Activated CD4-positive, alpha-beta T cell treated with anti-CD3 and anti-CD28 coated beads, Interleukin-2, amount 50 U/mL, for 24 hours (primary cell): ENCODE measurements at places on chromosomes 4 and X.

GRCh38 chr4:7394681-7395451 is 39.9 kb downstream of the PSAPL1 start:
- DNase-seq = no peak

GRCh38 chr4:73998040-73999011 is at the start of gene CXCL5:
CXCL5 (minus strand) TSS chr4:73998677; CDS start chr4:73998581, 96 bp downstream.
- DNase-seq = no peak

GRCh38 chr4:2364654-2365053 is 53.8 kb downstream of the ZFYVE28 start:
- DNase-seq = peak; percentile 36

- no peak for DNase-seq
Measured at GRCh38 chr4:85514117-85514516, 39.2 kb downstream of the ARHGAP24 start.

DNA sequence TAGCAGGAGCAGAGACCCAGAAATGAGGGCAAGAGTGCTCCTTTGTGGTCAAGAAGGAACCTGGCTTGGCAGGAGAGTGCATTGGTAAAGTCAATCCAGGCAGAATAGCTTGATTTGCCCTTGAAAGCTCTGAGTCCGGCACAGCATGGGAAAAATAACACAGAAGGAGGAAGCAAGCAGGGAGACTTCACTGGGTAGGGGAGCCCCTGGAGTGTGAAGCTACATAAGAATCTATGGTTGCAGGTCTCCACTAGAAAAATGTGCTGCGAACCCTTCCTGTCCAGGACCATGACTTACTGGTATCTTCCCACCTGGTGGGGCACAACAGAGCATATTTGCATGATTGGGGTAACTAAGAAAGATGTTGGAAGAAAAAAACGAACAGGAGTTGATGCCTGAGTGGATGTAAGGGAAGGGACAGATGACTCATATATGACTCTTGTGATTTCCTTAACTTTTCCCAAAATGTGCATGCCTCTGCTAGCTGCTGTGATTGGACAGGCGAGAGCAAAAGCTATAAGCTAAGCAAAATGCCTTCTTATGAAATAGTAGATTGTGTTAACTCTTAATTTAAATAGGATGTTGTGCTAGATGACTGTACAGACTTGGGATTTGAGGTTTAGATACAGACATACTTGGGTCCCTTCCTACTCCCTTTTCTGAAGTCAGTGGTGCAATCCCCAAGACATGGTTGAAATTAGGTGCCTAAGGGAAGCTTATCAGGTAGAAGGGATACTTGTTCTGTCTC is 3.3 kb downstream of the IL13RA1 start:
- no peak for DNase-seq

DNA sequence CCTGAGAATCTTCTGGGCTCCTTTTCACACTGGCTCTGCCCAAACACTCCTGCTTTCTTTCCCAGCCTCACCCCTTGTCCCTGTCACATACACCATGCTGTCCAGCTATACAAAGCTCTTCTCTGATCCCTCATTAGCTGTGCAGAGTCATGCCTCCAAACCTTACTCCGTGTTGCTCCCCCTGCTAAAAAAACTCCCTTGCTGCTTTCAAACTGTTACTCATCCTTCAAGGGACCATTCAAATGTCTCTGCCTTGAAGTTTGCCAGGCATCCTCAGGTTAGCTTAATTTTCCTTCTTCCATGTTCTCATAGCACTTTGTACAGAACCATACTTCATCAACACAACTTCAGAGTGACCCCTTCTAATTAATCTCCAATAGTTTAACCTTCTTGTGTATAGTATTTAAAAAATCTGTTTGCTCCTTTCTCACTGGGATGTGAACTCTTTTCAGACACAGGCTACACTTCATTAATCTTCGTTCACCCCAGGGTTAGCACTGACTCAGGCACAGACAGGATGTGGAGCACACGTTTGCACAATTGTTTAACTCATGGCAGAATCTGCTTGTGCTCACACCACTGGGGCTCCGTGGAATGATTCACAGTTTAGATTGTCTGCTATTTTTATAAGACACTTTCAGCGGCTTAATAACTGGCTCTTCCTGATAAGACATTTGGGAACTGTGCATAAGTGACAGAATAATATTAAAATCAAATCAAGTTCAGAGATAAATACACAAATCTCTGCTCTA is 21.4 kb upstream of the SEL1L3 start:
- no peak for DNase-seq

DNA sequence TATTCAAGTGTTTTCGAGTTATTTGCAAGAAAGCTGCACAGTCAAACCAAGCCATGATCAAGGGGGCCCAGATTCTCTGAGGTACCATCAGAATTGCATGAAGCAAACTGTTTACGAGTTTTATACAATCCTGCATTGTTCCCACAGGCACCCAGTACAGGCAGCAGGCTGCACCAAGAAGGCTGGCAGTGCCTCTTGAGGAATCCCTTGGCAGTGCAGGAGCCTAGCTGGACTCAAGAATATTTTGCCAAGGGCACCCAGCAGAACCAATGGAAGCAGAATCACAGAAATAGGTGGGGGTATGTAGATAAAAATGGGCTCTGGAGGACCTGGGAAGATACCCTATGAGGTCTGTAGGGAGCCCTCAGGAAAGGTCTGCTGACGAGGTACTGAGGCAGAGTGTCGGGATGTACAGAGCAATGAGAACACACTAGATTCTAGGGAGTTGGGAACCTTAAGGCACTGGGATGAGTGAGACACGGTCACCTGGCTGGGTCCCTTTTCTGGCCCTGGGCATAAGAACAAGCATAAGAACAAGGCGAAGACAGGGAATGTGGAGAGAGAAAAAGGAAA is 2.5 kb upstream of the PLP1 start:
- DNase-seq = no peak

GRCh38 chr4:148827781-148828180 is 385.6 kb upstream of the NR3C2 start:
- no peak for DNase-seq

- DNase-seq = no peak
Measured at GRCh38 chrX:69088171-69088938, 76.9 kb downstream of the PJA1 start.

- no peak for DNase-seq
Measured at GRCh38 chr4:166277401-166277800, 404.4 kb downstream of the TLL1 start.

DNA sequence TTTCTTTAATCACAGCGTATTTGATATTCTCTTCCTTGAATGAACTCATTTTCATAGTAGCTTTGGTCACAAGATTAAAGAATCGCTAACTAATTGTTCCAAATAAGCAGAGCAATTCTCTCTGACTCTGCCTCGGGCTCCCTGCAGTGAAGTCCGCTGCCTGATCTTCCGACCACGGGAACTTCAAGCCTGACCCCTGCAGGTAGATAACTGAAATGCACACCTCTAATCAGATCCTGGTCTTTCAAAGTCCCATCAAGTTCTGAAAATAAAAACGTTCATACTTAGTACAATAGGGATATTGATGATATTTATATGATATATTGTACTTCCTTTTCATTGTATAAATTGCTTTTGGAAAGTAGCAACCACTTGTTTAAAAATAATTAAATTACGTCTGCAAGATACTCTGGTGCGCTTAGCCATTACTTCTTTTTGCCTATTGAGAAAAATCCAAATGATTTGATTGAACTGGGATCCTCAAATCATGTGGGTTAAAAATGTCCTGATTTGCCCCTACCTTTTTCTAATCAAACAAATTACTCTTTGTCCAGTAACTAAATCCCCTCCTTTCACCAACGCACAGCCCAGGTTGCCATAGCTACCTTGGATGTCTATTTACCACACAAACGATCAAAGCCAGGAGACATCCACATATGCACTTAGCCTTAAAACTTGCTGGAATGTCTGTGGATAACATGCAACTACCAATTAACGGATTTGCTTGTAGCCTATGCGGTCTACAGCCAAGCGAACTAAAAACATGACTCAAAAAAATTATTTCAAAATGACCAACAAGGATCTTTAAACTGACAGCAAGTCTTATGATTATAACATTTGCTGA is 4.2 kb downstream of the MID1 start:
- no peak for DNase-seq

DNA sequence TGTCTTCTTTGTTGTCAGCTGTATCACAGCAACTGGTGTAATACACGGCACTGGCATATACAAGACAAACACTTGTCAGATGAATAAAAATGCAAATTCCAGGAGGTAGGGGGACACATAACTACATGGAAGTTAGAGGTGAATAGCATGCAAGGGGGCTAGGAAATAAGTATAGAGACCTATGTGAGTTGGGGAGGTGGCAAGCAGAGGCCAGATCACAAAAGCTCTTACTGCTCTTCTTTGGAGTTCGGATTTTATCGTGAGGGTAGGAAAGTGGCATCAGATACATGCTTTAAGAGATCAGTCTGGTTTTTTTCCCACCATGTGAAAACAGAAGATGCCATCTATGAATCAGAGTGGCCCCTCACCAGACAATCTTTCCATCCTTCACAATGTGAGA is 2.8 kb upstream of the SRP72 start:
- DNase-seq = no peak

DNA sequence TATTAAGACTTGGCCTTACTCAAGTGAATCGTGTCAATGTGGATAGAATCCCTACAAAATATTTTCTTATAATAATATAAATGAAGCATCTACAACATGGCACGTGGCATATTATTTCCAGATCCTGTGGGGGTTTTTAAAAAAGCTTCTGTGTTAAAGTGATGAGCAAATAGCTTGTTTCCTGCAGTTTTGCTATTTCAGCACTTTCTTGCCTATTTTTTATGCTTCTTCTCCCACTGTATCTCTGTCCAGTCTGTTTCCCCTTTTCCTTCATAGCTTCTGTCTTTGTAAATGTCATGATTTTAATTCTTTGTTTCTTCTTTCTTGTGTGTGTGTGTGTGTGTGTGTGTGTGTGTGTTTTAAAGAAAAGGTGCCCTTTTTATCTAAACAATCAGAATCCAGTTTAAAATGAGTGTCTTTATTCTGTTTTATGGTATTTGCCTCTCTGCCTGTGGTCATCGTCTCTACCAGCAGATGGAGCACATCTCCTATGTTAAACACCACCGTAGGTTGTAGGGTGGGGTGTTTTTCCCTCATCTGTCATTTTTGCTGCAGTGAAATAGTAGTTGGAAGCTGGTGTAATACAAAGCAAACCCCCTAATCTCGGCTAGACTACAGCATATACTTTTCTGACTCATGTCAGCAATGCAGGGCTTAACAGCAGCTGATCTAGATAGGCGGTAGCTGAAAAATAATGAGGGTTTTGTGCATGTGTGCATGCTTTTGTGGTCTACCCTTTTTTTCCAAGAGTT is 33.1 kb downstream of the FTHL17 start:
- DNase-seq = no peak

- DNase-seq = no peak
Measured at GRCh38 chr4:122980860-122981259, 58.5 kb upstream of the NUDT6 start.

DNA sequence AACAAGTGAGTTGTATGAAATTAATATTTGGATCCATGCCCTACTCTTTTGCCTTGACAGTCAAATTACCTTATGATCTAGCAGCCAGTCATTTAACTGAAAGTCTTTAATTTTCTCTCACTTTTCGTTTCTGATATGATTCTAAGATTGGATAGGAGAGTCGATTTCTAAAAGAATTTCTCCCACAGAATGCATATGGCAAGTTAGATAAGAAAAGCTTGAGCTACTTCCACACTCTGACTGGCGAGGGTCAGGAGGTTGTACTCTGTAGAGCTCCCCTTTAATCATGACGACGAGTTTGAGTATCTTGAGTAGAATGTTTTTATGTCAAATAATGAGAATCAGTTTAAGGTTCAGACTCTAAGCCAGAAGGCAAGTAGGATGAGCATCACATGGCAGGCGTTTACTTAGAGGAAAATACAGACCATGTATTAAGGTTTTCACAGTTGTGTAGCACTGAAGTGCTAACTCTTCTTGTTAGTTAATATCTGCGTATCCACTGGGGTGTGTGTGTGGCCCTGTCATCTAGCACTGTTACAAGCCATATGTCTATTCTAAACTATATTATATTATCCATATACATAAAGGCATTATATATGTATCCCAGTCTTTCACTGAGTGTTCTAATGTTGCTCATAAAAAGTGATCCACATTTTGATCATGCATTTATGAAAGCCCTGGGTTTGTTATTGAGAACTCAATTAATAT is 37.8 kb downstream of the LRP2BP start:
- DNase-seq = no peak

- DNase-seq = peak; percentile 63
Measured at GRCh38 chr4:1870328-1870577, 940 bp upstream of the NSD2 start.

DNA sequence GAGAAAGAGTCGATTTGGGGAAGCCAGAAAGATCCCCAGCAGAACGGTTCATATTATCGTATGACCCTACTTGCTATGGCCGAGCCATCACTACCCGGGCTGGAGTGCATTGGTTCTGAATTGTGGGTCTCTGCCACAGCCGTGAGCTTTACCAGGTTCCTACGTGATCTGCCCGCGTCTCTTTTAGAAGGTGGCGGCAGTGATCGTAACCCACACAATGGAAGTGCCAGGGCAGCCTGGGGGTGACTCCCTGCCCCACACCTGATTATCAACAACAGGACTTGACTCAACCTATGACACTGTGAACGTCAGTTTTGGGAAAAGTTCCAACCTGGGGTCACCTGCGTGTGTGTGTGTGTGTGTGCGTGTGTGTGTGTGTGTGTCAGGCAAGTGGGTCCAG is 90.8 kb downstream of the SHOX start:
- DNase-seq = no peak

DNA sequence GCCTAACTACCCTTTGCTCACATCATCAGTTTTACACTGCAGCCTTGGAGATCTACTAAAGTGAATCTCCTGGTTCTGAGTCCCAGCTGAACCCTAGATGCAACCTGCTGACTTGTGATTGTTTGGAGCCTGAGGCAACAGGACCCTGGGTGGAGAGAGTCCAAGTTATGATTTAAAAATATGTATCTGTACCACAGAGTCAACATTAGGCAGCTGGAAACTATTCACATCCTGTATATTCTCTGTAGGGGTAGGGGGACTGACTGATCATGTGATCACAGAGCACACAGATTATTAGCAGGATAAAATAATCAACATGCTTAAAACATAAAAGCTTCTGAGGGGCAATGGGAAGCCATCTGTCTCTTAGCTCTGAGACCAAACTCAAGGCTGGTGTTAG is 52.1 kb downstream of the CT47B1 start:
- no peak for DNase-seq

- no peak for DNase-seq
Measured at GRCh38 chrX:45876206-45876605, 669.0 kb downstream of the ZNF674 start.

GRCh38 chrX:132393085-132393484 is 95.8 kb downstream of the MBNL3 start:
- DNase-seq = no peak

GRCh38 chrX:2263203-2263602 is 237.6 kb downstream of the DHRSX start:
- no peak for DNase-seq

DNA sequence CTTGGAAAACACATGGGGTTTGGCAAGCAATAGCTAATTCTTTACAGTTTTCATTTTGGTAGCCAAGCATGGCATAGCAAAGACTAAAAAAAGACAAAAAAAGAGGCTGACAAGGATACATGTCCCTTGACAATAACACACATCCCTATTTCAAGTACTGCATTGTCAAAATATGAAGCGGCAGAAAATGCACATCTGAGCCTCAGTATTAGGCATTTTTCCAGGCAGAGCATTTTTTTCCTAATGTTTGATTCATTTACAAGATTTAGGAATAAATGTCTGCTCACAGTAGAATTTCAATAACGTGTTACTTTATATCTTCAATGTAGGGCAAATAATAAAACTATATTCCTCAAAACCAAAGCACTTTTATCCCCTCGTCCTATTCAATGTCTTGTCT is 216.3 kb upstream of the PCDH18 start:
- DNase-seq = no peak

GRCh38 chr4:60913002-60913401 is 287.1 kb upstream of the ADGRL3 start:
- DNase-seq = no peak
